ENCODE measurements at places on chromosomes 6 and 20.

GRCh38 chr20:6562111-6562510, 205.4 kb upstream of the BMP2 start:
- DNase-seq, result peak; percentile 18

DNA sequence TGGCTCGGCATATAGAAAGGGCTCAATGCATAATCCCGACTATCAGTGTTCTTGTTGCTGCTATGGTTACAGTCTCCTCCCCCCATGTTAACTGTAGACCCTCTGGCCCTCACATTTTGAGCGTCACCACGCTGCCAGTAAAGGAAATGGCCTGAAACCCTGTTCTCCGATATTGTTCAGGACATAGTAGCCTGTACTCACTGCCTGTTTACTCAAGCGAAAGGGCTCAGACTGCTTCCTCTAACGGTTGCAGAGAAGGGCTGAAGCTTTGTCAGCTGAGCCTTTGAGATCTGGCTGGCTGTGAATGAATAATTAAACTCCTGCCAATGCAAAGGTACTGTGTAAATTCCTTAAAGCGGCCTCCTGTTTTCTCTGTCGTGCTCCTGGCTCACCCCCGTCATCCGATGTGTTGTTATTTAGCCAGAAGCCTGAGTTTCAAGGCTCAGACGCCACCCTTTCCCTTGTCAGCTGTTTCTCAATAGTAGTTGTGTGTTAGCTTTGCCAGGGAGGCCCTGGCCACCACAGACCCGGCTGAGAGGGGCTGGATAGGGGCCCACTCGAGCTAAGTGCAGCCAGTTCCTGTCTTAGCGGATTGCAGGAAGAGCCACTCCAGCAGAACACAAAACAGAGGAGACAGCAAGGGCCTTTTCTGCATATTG, 31.2 kb upstream of the RALGAPA2 start:
- DNase-seq, result no peak

GRCh38 chr20:48892891-48893290, 28.6 kb upstream of the ARFGEF2 start:
- DNase-seq, result no peak

DNA sequence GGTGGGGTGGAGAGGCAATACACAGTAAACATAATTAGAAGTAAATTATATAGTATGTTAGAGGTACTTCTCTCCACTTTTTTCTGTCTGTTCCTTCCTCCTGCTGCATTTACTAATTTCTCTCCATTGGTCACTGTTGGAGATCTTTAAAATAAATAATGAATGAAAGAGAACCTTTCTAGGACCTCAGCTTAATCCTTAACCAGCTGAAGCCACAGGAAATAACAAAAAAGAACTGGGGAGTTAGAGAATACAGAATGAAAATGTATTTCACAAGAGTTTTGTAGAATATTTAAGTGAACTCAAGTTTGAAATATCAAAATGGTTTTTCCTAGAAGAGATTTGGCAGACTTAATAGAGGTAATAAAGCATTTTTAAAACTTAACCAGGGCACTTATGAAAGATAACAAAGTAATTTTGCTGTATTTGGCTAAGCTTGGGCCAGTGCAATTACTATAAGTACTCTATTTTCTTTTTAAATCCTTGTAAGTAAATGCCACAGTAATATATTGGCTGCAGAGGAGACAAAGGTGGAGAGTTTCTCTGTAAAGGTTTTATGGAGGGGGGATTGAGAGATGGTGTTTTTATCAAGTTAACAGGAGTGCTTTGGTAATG, 405.0 kb downstream of the CDKAL1 start:
- DNase-seq, result no peak

DNA sequence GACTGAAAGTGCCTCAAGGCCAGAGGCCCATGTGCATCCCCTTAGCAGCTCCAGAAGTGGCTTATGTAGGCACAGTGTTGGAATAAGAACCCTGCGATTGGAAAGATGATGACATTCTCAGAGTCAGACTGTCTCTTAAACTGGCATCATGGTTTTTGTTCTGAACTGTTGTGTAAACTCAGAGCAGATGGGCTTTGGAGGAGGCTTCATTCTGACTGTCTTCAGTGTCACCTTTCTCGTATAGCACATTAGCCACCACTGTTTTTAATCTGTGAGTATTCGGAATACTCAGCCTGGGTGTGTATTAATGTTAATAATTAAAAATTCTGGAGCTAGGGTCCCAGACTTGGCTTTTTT, 140.9 kb downstream of the JARID2 start:
- DNase-seq, result no peak

DNA sequence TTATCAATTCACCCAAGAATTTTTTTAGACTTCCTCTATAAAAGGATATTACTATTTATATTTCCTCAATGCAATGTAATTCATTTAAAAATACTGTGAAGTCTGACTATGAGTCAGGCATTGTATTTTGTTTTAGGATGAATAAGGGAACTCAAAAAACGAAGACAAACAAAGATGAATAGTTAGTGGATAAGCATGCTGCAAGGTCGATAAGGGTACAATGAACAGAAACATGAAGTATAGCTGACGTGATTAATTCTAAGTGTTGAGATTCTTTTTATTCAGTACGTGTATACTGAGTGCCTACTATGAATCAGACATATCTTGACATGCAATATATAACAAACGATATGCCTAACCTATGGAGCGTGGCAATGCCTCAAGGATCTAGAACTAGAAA, 105.4 kb downstream of the PDE10A start:
- no peak for DNase-seq

- no peak for DNase-seq
These were observed 72.4 kb upstream of the TBC1D7 start for GRCh38 chr6:13400772-13401171.

GRCh38 chr20:47459344-47460073, 42.2 kb upstream of the NCOA3 start:
- DNase-seq, result no peak

DNA sequence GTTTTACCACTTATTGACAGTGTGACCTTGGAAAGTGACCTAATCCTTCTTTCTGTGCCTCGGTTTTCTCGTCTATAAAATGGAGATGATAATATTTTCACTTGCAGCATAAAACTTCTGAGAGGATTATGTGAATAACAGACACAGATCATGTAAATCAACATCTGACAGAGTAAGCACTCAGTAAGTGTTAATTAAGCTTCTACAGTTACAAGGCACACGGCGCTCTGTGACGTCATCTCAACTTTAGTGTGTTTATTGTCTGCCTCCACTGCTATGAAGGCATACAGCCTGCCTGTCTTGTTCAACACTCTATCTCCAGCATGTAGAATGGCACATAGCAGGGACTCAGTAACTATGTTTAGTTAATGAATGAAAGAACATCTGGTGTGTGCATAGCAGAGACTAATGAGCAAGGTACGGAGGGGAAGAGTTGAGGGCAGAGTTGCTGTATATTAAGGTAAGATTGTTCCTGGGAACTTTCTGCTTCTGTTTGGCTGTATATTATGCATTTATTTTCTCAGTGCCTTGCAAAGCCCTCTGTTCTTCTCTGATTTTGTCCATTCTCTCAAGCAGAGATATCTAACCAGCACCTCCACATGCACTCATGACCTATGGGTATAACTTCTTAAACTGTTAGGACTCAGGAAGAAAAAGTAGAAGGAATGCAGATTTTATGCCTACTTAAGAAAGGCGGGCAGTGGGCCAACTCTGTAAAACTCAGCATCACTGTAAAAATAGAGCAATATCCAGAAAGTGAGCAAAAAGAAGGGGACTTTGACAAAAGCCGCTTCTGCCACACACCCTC, 66.4 kb upstream of the STMND1 start:
- no peak for DNase-seq

- DNase-seq, result no peak
These were observed 119.9 kb upstream of the ZNF217 start for GRCh38 chr20:53713328-53714056.

GRCh38 chr20:44646641-44647274, 4.7 kb downstream of the ADA start:
- DNase-seq, result no peak

DNA sequence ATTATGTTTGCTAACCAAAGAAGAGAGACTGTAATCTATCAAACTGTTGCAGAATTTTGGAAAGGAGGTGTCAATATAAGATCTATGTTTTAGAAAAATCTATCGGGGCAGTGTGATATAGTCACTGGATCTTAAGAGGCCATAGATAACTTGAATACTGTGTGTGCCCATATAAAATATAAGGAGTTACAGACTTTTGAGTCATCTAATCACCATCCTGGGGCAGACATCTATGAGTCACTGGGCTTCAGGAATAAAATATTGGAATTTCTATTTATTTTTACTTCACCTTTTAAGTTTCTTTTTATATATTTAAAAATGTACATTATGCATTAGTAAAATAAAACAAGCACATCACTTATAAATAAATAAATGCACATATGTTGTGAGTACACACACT, 509.3 kb upstream of the MAN1A1 start:
- DNase-seq, result peak; percentile 7

- no peak for DNase-seq
These were observed 212.6 kb downstream of the KIF16B start for GRCh38 chr20:16360668-16361067.

GRCh38 chr20:36542516-36543183, 1.3 kb downstream of the MYL9 start:
- no peak for DNase-seq

DNA sequence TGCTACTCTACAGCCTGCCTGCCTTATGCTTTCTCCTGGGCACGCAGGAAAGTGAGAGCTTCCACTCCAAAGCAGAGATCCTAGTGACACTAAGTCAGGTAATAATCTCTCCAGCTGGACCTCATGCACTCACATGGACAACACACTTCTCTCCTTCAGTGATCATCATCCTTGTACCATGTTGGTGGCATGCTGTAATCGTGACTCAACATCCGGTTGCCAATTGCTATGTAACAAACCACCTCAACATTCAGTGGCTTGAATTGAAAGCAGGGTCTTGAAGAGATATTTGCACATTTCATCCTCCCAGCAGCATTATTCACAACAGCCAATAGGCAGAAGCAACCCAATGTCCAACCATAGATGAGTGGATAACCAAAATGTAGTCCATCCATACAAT, 40.3 kb upstream of the PPP1R3G start:
- no peak for DNase-seq

DNA sequence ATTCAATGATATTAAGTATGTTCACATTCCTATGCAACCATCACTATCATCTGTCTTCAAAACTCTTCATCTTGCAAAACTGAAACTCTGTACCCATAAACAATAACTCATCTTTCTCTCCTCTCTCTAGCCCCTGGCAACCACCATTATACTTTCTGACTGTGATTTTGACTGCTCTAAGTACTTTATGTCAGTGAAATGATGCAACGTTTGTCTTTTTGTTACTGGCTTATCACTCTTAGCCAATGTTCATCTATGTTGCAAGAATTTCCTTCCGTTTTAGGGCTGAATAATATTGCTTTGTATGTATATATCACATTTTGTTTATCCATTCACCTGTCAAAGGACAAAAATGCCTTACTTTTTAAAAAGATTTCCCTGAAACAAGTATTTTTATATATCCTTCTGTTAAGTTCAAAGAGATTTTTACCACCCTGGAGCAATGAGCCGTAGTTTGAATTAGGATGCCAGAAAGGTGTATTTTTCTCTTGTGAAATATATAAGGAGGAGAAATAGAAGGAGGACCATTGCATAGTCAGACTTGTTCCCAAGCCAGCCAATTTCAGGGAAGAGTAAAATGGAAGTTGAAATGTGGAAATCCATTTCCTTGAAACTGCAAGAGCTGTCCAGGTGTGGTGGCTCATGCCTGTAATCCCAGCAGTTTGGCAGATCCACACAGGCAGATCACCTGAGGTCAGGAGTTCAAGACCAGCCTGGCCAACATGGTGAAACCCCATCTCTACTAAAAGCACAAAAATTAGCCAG, 4.0 kb upstream of the CGAS start:
- no peak for DNase-seq

DNA sequence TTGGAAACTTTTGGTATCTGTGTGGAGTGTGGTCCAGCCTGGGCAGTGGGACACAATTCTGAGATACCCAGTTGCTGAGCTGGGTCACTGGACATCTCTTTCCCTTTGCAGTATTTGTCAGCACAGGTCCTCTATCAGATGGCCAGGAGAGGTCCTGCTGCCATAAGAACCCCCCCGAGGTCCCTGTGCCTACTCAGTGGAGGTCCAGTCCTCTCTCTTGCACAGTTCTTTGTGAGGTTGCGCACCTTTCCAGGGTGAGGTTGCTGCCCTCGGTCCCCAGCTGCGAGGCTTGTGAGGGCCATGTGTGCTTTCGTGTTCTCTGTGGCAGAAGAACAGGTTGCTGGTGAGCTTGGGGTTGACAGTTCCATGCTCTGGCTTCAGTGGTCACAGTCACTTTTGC, 320.6 kb downstream of the QKI start:
- DNase-seq, result no peak

DNA sequence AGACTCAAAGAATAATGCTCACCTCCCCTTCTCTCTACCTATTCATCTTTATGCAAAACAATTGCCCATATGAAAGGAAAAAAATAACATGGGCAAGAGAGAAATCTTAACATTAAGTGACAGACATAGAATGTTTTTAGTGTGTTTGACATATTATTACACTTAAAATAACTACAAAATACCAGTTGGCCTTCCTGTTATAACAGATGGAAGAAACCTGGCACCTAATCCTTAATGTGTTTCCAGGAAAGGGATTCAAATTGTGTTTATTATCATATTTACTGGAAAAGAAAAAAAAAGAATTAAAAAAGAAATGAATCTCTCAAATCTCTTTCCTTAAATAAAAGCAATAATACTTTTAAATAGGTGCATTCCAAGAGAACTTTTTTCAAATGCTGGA, 158.6 kb downstream of the LAMP5 start:
- no peak for DNase-seq

DNA sequence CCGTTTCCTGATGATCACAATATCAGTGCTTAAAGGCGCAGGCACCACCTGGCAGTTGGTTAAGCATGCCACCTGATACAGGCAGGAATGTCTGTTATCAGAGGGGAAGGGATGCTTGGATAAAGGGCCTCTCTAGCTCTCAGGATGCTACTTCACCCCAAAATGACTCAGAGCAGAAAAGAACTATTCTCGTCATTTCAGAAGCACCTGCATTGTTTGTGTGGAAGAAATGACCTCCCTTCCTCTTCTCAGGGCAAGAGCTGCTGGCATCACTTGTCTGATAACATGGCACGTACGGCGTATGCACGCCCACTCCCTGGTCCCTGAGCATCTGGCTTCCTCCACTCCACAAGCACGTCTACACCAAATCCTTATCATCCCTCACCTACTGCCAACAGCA, 47.3 kb downstream of the ATP9A start:
- no peak for DNase-seq

GRCh38 chr6:8860671-8861070, 425.3 kb upstream of the SLC35B3 start:
- DNase-seq, result no peak

GRCh38 chr6:113451049-113451448, 406.1 kb upstream of the MARCKS start:
- no peak for DNase-seq
